ENCODE measurements at places on chromosomes 4 and X. TPM values are rescaled to one million over a fixed set of nuclear protein-coding genes. Genes with fewer than 3 reads are reported as not detected.

The LINC00632 gene
- polyA plus RNA-seq, result 11.2 TPM

The ZIC3 gene
- 0.04 TPM for polyA plus RNA-seq

The RAP2C gene
- 45.7 TPM for polyA plus RNA-seq

The RAP1GDS1 gene
- polyA plus RNA-seq, result 33.1 TPM

The GSPT2 gene
- polyA plus RNA-seq, result 22.2 TPM

The MFAP3L gene
- polyA plus RNA-seq, result 20.5 TPM

The MAOB gene
- 47.6 TPM for polyA plus RNA-seq

Data from renal cortex interstitium (tissue), 15 donors.